Activated CD4-positive, alpha-beta T cell treated with anti-CD3 and anti-CD28 coated beads, Interleukin-2, amount 50 U/mL, for 4 hours (primary cell): ENCODE measurements at places on chromosomes 13 and 19.

GRCh38 chr13:61086087-61086486 lies 329.6 kb downstream of the PCDH20 start:
- no peak for DNase-seq

DNA sequence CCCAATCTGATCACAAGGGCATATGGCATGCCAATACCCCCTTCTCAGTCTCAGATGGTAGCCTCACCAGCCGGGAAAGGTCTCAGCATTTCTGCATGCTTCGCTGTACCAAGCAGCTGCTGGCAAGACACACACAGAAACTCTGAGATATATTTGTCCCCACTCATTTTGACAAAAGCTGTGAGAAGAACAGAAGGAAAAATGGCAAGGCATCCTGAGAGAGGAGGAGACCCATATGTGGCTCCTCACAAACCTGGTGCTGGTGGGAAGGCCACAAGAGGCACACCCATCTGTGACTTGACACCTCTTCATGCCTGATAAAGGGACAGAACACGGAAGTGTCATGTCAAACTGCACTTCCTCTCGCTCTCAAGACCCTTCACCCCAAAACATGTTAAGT lies 36.7 kb upstream of the DOCK9 start:
- no peak for DNase-seq

DNA sequence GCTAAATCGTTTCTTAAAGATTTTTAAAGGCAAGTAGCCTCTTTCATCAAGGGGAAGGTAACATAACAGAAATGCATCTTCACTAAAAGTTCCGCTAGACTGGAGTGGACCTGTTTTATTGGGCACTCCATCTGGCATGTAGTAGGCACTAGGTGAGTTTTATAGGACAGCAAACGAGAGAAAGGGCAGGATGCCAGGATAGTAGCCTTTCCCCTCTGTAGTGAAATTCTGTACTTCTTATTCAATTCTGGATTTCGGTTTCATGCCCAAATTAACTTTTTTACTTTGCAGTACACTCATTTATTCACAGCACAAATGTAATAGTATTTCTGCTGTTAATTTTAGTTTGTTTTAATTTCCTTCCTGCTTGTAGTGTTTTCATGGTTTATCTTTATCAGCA lies 45.2 kb downstream of the GPR180 start:
- no peak for DNase-seq

- no peak for DNase-seq
Measured at GRCh38 chr19:17538684-17539237, 16.7 kb upstream of the COLGALT1 start.

GRCh38 chr19:43809762-43810696 lies 7.8 kb upstream of the LYPD5 start:
- no peak for DNase-seq
